ENCODE measurements at places on chromosomes 12 and 14. TPM values are rescaled to one million over a fixed set of nuclear protein-coding genes. Genes with fewer than 3 reads are reported as not detected.

ENDOU gene
- 3.4 TPM for total RNA-seq

PRORP gene
- total RNA-seq: 55.0 TPM

MYH7 gene
- total RNA-seq: not detected

DDN gene
- 0.28 TPM for total RNA-seq

IGF1 gene
- not detected for total RNA-seq

PLA2G1B gene
- not detected for total RNA-seq

ARG2 gene
- 18.3 TPM for total RNA-seq

PLD4 gene
- total RNA-seq: not detected

PLEKHA5 gene
- 13.3 TPM for total RNA-seq

GZMB gene
- total RNA-seq: not detected

SBNO1 gene
- total RNA-seq: 17.0 TPM

NFE2 gene
- not detected for total RNA-seq

TMEM233 gene
- not detected for total RNA-seq

SSTR1 gene
- not detected for total RNA-seq

TAS2R46 gene
- total RNA-seq: not detected

SRRM4 gene
- total RNA-seq: not detected

CPM gene
- 16.2 TPM for total RNA-seq

GPX2 gene
- total RNA-seq: 21.2 TPM

FOXA1 gene
- 35.8 TPM for total RNA-seq

MYF5 gene
- total RNA-seq: not detected

RHOJ gene
- total RNA-seq: 0.21 TPM

TMTC1 gene
- total RNA-seq: 5.1 TPM

APOF gene
- not detected for total RNA-seq

CARMIL3 gene
- not detected for total RNA-seq

KCNJ8 gene
- total RNA-seq: 0.14 TPM

NKX2-1 gene
- total RNA-seq: 9.1 TPM

SRGAP1 gene
- 6.0 TPM for total RNA-seq

ARID2 gene
- total RNA-seq: 7.4 TPM

DBX2 gene
- not detected for total RNA-seq

PLBD1 gene
- 2.2 TPM for total RNA-seq

ERGIC2 gene
- total RNA-seq: 77.6 TPM

LYZ gene
- total RNA-seq: 0.33 TPM

SLC17A8 gene
- total RNA-seq: not detected

LHX5 gene
- total RNA-seq: 0.28 TPM

GLS2 gene
- 6.0 TPM for total RNA-seq

TOMM20L gene
- total RNA-seq: not detected

RTN1 gene
- total RNA-seq: not detected
